ENCODE measurements at places on chromosomes 16 and 17.
A peak's percentile ranks its signal among the peaks of the same experiment; 100 is the strongest.

GRCh38 chr16:22674832-22675191 is 139.2 kb upstream of the HS3ST2 start:
- no peak for DNase-seq

DNA sequence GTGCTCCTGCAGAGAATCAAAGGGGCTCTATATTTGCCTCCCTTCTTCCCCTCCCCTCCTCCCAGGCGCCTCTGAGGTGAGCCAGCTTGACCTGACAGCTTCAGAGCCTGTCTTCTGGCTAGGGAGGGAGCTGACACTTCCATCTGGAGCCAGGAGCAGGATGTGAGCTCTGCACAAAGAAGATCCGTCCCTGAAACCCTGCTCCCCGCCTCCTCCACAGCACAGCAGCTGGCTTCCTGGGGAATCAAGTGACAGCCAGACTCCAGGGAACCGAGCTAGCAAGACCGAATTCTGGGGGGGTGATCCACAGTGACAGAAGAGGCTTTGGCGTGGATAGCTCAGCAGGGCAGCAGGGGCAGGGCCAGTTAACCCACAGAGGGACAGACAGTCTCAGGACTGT is 37.2 kb downstream of the CCDC182 start:
- no peak for DNase-seq

DNA sequence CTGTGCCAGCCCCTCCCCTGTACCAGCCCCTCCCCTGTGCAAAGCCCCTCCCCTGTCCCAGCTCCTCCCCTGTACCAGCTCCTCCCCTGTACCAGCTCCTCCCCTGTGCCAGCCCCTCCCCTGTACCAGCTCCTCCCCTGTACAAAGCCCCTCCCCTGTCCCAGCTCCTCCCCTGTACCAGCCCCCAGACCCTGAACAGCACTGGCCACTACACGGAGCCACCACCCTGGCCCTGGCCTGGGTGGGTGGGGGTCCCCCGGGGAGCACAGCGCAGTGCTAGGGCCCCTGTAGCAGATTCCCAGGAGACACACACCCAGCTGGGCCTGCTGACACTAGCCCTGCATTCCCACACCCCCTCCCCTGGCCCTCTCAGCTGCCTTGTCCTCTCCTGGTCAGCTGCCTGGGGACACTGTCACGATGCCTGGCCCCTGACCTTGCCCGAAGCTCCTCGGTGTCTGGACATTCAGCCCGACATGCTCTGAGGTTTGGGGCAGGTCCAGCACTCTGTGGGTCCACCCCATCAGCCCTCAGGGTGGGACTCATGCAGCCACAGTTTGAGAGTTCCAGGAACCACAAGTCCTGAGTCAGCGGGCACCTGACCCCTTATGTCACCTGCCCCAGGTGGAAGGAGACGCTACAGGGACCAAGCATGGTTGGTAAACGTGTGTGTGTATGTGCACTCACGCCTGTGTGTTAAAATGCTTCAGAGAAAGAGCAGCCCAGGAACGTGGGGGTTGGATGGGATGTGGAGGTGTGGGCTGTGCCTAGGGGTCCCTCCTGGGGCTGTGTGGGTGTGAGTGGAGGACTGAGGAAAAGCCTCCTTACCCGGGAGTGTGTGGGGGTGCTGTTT is 114.2 kb downstream of the METRNL start:
- DNase-seq: peak; percentile 46

- no peak for DNase-seq
These were observed 75.8 kb downstream of the ADAMTS18 start for GRCh38 chr16:77359065-77359502.

DNA sequence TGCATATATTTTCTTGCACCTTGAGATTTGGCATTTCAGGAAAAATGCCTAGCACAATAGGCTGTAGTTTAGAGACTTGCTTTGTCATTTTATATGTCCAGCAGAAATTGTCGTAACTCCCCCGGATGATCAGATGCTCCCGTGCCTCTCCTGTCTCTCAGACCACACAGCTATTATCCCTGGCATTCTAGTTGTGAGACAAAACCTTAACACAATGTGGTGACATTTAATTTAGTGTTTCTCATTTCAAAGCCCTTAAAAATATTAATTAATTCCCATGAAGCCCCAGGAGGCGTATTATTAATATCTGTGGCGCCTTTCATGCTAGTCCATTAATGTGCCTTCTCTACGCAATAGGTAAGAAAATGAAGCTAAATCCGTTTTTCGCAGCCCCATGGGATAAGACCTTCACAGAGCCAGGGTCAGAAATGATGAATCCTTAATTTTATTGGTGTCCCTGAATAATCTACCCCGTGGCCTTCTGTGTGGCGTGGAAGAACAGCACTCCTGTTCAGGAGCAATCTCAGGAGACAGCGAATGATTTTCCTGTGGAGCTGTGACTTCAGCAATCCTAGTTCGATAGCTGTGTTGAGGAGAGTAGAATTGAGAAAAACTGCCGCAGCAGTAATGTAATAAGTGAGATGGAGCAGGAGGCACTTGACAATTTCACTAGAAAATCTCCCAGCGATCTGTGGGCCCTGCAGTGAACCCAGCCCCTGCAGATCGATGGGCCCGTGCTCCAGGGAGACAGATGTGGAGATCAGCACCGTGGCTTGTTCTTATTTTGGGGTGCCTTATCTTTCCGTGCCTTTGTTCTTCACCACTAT is 157.9 kb downstream of the RPTOR start:
- DNase-seq: no peak

DNA sequence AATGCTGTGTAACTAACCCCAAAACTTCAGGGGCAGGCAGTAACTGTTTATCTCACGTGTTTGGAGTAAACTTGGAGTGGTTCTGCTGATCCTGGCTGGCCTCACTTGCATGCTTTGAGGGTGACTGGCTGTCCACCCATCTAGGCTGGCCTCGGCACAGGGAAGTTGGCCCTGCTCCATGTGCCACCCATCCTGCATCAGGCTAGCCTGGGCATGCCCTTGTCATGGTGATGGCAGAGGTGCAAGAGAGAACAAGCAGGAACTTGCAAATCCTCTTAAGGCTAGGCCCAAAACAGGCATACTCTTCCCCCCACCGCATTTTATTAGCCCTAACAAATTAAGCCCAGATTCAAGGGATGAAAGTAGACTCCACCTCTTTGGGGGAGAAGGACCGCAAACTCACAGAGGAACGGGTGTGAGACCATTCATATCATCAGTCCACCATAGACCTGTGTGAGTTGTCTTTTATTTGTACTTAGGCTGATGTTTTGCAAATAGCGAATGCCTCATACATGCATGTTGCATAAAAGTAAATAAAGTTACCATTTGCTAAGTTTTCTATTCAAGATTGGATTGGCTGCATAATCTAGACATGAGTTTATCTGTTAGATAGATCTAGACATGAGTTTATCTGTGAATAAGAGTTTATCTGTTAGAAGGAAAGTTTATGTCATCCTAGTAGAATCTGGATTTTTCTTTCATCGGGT is 221.0 kb downstream of the CCDC182 start:
- DNase-seq: no peak

All from kidney (tissue), 22 donors.